ENCODE measurements at places on chromosomes 5 and 9.

DNA sequence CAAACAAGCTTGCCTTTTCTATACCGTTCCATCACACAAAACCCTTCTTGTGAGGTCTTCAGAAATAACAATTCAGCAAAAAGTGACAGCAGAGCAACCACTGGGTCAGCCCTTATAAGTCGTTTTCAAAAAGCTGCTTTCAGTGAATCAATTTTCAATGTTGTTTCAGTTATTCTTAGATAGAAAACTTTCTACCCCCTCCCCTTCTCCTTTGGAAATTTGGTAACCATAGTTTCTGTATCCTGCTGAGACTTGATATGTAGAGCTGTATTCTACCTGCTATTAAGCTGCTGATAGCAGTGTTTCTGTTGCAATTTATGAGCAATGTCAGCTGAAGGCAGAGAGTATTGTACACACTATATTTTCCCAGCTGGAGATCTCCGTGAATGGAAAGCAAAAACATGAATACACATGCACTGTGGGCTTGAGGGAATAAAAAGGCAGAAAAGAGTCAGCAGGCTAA lies 75.7 kb downstream of the ZNF608 start:
- DNase-seq: no peak

DNA sequence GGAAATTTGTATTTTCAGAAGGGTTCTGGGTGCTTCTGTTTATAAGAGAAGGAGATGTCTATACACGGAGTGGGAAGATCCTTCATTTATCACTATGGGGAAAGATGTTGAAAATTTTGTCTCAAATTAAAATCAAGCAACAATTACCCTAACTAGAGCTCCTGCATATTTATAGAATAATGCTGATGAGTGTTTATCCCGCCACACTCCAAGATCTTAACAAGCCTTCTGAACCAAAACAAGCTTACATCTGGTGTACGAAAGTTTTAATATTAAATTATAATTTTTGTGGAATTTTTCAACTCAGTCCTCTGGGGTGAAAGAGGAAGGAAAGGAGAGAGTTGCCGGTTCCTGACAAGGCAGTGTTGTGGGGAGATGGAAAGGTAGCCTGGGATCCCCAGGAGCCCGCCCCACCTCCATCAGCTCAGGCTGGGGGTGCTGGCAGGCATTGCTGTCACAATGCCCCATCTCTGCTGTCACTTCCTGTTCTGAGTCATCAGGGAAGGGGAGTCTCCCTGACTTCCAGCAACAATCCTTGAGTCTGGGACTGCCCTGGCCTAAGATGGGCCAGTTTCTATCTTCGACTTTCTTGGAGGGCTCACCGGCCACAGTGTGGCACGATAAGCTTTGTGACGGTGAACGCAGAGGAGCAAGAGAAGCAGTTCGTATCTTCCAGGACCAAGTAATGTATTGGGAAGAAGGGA lies 64.5 kb downstream of the ERAP1 start:
- DNase-seq: no peak

DNA sequence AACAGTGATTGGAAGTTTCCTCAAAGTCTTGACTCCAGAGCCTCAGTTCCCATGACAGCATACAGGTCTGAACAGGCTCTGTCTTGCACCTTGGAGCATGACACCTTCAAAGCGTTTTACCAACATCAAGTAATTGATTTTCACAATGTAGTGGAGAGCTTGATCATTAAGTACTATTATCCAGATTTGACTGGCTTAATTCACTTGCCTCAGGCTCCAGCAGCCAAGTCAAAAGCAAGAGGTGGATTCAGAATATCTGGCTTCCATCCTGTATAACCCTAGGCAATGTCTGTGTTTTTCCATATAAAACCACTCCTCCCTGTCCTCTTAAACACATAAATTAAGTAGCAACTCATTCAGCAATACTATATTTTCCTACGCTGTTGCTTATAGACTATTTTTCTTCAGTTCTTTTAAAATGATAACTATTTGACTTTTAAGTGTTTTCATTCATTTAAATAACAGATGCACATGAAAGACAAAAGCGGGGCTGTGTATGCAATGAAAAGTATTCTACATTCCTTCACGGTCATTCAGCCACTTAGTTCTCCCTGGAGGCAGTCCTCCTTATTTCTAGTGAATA lies 150.8 kb upstream of the RANBP3L start:
- no peak for DNase-seq

DNA sequence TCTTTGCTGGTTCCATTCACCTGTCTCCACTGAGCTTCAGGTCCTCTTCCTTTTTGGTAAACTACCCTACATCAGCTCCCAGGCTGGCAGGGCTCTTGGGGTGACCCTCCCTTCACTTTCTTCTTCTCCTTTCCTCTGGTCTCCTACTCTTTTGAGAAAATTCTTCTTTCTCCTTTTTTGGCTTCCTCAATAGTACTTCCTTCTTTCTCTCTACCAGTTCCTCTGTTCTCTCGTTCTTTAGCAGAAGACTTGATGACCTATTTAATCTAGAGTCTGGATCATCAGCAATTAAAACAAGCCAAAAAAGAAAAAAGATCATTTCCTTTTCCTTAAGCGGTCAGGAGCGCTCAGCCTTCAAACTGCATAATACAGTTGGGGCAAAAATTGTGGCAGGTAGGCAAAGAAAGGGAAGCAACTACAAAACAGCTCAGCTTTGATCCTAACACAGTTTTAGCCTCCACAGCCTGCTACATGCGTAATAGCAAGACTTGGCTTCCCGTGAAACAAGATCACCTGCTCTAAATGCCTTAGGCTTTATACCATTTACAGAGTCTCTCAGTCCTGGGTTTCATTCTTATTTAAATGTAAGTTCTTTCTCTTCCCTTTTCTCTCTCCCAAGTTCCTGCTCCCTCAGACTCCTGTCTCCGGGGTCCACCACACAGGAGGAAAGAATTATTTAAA lies 14.0 kb upstream of the GSN start:
- DNase-seq: no peak

GRCh38 chr5:150035139-150035895 lies 34.8 kb downstream of the HMGXB3 start:
- DNase-seq: no peak

DNA sequence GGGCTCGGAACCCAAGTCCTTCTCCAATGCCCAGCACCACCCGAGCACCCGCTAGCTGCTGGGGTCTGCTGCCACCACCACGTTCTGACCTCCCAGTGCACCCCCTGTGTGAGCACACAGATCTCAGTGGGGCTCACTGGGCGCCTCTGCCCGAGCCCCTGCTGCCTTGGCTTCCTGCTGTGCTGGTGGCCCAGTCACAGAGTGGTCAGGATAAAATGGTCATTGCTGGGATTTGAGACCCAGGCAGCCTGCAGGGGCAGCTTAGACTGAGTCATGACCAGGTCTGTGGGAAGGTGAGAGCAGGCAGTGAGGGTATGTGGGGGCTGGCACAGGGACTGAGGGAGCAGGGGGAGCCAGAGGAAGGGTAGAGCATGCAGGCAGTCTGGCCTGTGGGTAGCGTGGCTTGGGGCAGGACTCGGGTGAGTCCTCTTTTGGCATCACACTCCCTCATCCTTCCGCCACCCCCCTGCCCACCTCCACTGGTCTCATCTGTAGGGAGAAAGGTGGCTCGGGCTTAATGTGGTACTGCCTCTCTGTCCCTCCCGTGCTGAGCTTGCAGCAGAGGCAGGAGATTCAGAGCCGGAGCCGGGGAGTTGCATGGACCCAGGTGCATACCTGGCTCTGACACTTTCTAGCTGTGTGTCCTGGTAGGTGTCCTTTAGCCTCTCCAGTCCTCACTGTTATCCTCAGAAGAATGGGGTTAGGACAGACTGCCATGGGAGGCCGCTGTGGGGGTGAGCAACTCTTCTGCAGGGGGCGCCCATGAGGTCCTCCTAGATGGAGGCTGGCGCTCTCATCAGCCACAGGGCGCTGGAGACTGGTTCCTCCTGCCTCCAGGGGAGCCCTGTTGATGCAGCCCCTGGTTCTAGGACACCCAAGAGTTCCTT lies 32.1 kb downstream of the USP20 start:
- no peak for DNase-seq

DNA sequence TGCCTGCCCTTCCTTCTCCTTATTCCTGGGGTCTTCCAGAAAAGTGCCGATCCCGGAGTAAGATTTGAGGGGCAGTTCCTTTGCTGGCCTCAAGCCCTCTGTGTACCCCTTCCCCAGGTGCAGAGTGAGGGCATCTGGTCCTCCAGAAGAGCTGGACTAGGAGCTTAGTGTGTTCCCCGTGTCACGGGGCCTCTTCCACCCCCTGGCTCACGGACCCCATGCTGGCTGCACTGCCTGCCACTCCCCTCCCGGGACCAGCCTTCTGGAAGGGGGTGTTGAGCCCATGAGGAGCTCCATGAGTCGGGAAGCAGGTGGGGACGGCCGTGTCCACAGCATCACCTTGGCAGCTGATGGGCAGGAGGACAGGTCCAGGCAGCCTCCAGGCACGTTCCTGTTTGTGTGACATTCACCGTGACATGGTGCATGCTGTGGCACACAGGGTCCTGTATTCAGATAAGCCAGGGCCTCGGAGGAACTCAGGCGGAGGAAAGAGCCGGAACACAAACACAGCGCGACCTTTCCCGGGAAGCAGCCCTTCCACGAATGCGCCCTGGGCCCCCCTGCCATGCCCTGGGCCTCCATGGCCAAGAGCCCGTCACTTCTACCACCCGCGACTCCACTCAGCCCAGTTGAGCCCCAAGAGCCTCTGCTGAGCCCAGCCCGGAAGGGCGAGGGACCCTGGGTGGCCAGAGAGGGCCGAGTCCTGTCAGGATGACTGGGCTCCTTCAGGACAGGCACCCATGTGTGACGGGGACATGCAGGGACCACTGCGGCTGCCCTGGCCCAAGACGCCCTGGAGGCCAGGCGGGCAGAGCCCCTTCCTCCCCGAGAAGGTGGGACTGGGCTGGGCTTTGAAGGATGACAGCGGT lies 5.9 kb upstream of the LCN1 start:
- peak; percentile 48 for DNase-seq

DNA sequence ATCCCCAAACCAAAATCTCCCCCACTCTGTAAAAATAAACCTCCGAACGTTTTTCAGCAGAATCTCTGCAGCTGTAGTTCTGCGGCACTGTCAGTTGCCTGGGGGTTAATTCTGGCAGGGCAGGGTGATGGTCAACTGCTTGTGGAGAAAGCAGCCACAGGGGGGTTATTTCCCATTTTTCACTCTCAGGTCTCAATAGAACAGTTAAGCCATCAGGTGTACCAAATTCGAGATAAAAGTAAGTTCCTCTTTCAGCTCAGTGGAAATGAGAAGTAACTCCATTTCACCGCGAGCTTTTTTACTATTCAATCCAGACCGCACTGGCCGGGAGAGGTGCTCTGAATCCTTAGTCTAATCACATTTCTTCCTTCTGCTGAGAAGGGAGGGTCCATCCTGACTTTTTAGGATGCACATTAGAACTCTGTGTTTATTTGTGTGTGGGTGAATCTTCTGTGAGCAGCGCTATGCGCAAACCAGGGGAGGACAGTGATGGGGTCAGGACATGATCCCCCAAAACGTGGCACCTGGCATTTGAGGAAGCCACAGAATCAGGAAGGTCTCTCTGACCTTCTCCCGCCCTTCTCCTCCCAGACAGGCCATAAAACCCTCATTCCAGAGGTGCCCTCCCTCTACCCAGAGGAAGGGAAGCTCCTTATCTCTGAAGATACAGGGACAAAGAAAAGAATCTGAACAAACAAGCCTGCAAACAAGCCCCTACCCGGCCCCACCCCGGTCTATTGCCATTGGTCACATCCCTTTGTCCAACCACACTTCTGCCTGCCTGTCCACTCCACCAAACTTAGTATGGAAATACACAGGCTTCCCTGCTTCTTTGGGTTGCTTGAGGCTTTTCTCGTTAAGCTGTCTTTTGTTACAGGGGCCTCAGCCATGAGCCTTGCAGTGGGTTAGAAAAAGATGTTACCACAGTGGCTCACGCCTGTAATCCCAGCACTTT lies 229.0 kb downstream of the ROR2 start:
- DNase-seq: no peak
